ENCODE measurements at places on chromosomes 2 and 18.

DNA sequence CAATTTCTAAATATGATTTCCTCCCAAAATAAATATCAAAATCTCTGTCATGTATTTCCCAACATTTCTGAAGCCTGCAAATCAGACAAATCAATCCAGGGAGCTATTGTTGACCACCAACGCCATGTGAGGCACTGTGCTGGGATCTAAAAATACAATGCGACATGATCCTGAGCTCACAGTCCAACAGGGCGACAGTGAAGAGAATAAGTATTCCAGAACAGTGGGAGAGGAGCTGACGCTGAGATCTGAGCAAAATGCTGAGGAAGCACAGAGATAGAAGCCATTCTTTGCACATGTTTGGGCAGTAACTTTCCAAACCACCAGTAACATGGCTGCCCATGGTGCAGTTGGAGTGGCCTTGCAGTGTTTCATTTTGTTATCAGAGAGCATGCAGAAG, 412.5 kb downstream of the LRATD1 start:
- DNase-seq, result no peak

DNA sequence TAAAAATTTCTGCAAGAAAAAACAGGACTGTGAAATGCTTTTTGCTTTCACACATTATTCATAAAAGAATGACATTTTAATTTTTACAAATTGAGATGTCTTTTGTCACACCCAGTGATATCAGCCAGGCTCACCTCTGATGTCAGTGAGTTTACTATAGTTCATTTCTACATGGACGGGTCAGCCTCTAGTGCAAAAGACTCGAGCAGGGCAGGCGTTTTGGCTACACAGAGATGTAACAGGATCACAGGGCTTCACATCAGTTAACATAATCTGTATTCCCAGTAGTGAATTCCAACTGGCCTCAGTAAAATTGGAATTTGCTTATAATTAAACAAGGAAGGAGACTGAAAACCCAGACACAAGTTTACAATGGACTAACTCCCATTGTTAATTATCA, 275.6 kb upstream of the ZSWIM2 start:
- DNase-seq, result no peak

- DNase-seq, result no peak
Observed at GRCh38 chr18:28248653-28249052, 71.7 kb upstream of the CDH2 start.

- no peak for DNase-seq
Observed at GRCh38 chr2:47876912-47877311, 29.4 kb downstream of the FBXO11 start.

DNA sequence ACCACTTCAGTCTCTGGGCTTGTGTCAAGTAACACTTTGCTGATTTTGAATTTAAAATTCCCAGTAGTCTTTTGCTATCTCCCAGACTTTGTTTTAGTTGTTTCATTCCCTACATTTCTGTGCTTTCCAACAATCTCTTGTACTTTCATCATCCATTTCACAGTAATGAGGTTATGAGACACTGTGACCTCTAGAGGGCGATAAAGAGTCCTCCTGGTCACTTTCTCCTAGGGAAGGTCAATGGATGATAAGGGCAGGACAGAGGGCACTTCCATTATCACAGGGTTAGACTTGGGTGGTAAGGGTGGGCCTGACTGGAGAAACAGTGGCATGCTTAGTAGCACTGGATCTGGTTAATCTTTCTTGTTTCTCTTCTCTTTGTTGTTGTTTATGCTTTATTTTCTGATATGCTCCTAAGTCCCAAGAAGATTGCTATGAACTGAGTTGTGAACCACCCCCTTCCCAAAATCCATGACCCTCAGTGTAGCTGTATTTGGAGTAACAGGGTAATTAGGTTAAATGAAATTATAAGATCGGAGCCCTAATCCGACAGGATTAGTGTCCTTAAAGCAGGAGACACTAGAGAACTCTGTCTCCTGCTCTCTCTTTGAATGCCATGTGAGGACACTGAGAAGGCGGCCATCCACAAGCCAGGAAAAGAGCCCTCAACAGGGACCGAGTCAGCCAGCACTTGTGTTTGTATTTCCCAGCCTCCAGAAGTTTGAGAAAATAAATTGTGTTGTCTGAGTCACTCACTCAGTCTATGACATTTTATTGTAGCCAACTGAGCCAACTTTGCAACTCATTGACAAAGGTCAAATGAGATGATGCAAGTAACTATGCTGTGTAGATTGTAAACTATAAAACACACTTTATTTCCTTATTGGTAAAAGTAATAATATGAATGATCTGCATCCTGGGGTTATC, 779.2 kb downstream of the CNTNAP5 start:
- no peak for DNase-seq

- no peak for DNase-seq
Observed at GRCh38 chr2:239318790-239319661, 81.8 kb downstream of the HDAC4 start.

DNA sequence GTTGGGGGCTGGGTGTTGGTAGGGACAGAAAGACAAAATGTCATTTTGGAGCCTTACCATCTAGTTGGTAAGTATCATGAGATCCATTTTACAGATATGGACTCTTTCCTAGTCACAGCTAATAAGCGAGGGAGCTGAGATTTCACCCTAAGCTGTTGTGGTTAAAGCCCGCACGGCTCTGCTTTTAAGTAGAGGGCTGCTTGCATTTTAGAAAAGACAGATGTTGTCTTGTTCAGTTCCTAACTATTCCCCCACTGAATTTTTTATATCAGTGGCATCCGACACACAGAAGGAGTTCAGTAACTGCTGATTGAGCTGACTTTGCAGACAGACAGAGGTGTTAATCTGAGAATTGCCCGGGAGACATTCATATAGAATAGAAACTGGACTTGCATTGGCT, 3.7 kb downstream of the QPCT start:
- no peak for DNase-seq

DNA sequence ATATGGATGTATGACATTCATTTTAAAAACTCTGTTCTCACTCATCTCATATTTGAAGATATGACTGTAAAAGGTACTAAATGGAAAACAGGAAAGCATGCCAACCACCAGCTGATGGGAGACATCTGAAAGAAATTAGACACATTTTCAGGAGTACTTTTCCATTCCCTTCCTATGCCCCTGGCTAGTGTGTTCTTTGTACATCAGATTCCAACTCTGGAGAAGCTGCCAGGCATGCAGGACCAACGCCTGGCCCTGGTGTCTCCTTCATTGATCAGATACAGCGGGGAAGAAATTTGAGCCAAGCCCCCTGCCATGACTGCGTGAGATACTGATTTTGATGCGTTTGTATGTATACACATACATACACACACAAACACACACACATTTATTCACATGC, 599.0 kb upstream of the SYT4 start:
- DNase-seq, result no peak

DNA sequence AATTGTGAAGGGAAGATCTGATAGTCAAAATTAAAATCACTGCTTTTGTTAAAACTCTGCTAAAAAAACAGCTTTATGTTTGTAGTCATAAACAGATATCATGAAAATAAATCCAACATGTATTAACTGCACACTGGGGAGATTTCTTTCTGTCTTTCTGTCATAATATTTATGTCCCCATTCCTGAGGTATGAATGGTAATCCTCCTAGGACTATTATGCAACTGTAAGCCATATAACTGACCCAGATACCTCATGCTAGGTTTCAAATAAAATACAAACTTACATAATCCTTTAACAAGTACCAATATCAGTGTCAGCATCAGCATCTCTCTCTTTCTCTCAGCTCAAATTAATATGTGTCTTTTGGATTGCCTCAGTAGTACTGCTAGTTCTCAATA, 18.2 kb downstream of the IFIH1 start:
- DNase-seq, result no peak

DNA sequence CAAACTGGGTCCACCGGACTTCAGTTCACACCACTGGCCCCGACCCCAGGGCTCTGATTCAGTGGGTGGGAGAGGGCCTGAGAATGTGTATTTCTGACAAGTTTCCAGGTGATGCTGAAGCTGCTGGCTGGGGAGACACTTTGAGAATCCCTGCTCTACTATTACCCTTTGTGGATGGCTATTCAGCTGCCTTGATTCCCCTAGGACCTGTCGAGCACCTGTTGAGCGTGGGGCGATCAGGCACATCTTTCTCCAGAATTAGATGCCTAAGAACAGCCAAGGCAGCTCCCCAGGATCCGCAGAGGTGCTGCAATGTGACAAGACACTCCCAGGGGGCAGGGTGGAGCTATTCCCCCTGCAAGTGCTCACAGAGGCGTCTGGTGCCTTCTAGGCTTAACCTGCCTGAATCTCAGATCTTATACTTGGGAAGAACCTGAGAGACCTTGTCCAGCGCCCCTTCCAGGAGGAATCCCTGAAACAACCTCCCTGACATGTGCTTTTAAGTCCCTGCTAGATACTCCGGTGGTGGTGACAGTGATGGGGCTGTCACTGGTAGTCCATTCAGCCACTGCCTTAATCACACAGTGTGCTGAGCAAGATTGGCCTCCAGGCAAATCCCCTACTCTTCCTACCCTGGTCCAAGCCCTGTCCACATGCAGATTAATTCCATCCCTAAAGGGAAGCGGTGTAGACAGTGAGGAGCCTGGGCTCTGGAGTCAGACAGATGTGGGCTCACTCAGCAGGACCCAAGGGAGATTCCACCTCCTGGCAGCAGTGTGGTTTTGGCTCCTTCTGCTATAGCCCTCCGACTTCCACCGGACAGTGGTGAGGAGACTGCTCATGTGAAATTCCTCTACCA, 43.4 kb upstream of the OTOF start:
- no peak for DNase-seq

DNA sequence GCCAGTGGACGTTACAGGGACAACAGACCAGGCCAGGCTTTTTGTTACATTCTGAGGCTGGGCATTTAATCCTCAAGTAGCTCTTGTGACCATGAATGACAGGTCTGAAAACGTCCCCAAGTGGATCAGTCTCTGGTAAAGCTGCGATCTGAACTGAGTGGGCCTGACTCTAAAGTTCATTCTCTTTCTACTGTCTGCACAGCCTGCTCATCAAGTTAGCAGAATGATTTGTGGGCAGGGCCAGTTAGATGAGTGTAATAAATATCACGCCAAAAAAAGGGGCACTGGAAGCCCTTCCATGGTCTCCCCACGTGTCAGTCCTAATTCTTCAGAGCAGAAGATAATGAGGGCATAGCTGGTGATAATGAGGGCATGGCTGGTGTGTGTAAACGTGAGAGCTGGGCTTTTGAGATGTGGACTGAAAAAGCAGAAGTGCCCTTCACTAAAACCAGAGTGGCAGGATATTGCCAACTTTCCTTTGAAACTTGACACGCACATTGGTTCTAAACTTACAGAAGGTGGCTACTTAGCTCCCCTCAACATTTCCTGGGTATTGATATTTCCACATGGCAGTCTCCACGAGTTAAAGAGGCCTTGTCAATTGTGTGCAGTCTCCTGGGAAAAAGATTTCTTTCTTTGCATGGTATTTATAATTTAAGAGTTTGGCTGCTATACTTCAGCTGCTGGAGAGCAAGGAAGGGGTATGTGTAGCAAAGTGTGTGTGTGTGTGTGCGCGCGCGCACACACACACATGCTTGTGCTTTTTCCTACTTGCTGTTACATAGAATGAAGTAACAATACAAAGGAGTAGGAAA, 72.7 kb upstream of the LYPD6B start:
- DNase-seq, result no peak

All from GM06990 (cell line).